KG1 (cell line): ENCODE measurements at places on chromosomes 7 and 10.

- no peak for DNase-seq
These were observed 51.3 kb upstream of the FAM3C start for GRCh38 chr7:121447243-121447910.

- DNase-seq: no peak
These were observed 238.9 kb downstream of the CACNA2D1 start for GRCh38 chr7:82204694-82205093.

DNA sequence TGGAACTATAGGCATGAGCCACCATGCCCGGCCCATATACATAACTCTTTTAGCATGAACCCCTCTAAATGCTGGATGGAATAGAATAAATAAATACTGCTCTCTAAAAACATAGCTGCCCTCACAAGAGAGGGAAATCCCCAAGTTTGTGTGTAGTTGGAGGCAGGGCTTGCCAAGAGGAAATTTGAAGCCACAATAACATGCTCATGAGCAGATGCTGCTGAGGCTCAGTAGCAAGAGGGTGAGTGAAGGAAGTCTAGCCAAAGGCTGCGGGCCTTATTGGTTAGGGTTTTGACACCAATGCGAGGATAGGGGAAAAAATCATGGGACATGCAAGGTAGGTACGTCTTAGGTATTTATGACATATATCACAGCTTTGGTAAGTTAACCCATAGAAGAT, 17.3 kb downstream of the TPK1 start:
- DNase-seq: peak; percentile 1

DNA sequence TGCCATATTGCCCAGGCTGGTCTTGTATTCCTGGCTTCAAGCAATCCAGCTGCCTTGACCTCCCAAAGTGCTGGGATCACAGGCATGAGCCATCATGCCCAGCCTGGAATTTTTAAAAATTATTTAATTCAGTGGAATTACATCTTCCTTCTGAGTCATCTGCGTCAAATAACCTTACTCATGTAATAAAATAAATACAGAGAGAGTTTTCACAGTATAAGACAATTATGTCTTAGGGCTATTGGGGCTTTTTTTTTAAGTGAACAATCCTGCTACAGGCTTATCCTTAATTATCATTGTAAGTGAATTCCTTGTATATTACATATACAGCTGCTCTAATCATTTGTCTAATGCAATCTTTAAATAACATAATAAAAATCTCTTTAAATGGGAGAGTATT, 108.3 kb downstream of the MAPK8 start:
- no peak for DNase-seq

GRCh38 chr10:67319976-67320375, 376.0 kb downstream of the CTNNA3 start:
- DNase-seq: no peak

DNA sequence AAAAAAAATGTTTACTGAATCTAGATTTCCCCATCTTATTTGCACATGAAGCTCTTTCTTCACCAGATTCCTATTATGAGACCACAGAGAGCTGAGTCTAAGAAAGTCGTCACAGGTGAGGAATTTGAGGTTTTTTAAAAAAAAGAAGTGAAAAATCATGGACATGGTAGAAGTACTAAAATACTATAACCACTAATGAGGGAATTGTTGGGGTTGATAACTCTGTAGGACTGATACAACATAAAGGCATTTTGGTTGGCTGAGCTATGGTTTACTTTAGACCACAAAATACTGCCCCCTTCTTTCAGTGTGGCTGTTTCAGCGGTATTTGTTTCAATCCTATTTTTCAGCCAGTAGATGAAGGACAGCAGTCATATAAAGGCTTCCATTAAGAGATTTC, 1111.3 kb downstream of the TYW1 start:
- DNase-seq: no peak

GRCh38 chr7:84256571-84256971, 62.0 kb upstream of the SEMA3A start:
- no peak for DNase-seq

DNA sequence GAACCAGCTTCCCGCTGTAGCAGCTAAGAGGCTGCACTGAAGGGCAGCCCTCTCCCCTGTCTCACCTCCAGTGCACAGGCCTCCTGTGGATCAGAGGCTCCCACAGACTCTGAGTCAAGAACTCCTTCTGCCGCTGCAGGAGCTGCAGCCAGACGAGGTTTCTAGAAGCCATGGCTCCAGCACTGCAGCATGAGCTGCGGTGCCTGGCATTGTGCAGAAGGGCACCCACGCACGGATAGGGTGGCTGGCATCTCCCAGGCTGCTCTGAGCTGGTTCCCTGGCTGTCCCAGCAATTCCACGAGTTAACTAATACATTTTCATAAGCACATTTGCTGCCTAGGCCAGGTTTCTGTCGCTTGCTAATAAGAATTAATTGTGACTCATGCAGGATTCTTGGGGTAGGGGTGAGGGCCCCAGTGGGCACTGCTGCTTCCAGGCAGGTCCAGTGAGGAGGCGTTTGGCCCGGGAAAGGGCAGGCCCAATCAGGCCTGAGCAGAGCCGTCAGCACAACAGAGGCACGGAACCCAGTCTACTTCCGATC, 594.2 kb downstream of the DNAJB6 start:
- no peak for DNase-seq

DNA sequence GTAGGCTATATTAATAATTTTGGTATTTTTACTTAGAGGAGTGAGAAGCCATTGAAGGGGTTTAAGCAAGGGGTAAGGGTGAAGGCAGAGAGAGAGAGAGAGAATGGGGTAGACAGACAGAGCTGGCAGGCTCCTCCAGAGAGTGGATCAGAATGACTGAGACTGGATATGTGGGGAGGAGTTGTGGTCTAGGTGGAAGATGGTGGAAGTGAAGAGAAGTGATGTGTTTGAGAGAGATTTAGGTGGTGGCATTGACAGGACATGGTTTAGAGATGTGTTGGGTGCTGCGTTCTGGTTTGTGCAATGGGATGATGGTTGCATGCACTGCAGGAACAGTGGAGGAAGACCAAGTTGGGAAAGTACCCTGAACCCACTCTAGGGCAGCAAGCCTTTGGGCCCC, 92.2 kb downstream of the CCNY start:
- DNase-seq: no peak

DNA sequence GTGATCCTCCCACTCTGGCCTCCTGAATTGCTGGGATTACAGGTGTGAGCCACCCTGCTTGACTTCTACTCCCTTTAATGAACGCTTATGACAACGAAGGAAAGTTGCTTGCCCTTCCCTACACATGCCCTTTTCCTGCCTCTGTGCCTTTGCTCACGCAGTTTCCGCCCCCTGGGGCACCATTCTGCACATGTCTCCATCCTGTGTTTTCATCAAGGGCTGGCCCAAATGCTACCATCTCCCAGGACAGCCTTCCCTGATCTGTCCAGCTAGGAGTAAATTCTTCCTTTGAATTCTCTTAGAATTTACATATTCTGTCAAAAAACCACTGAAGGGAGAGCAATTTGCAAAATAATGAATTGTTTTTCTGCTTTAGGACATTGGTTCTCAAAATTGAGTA, 50.0 kb upstream of the KMT2C start:
- no peak for DNase-seq
